ENCODE measurements at places on chromosomes 2 and 18.

DNA sequence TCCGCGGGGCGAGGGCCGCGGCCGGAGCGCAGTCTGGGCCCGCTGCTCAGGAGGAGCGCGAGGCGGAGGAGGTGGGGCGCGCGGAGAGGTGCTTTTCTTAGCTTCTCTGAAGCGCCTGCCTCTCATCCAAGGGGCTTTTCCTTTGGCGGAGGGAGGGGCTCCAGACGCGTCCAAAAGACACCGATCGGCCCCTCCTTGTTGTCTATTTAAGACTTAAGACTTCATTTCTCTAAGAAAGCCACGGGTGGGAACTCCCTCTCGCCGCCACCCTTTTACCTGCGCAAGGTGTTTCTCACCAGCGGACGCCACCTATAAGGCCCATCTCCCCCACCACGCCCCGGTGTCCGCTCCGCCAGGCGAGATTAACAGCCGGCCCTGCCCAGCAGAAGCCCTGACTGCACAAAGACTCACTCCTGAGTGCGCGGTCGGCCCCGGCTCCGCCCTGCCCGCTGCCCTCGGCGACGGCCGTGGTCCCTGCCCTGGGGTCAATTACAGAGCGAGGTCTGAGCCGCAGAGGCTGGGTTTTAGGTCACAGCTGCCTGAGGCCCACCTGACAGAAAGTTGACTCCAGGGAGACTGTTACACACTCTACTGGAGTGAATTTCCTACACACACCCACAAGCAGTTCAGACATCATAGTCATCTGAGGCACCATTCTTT lies at the start of gene DSC2:
DSC2 (minus strand) TSS at position 397 of the 660 bp plus-strand sequence. CDS start 450 bp downstream, outside the sequence.
- DNase-seq, result no peak

GRCh38 chr18:59426855-59427254 lies 67.8 kb upstream of the LMAN1 start:
- DNase-seq, result no peak

DNA sequence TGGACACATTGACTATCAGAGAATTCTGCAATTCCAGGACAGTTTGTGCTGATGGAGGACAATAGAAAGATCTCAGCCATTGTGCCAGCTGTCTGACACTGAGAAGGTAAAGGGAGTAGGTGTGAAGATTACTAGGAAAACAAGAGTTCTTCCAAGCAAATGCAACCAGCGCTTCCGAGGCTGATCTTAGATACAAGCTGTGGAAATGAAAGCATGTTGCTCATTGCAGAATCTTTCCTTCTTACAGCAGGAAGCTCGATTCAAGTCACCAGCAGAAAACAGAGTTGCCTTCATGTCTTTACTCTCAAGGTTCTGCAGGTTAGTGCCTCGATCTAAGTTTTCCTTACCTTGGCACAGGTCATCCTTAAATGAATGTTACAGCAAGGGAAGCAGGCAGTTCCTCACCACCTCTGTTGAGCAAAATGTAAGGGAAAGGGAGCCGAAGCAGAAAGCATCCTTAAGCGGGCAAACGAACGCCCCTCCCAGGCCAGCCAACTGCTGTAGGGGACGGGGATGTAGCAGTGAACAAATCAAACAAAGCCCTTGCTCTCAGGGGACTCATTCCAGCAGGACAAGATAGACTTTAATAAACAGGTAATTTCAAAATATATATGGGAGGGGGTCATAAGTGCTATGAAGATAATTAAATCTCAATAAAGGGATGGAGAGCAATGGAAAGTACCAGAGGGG lies 54.3 kb downstream of the MARCHF4 start:
- DNase-seq, result no peak

DNA sequence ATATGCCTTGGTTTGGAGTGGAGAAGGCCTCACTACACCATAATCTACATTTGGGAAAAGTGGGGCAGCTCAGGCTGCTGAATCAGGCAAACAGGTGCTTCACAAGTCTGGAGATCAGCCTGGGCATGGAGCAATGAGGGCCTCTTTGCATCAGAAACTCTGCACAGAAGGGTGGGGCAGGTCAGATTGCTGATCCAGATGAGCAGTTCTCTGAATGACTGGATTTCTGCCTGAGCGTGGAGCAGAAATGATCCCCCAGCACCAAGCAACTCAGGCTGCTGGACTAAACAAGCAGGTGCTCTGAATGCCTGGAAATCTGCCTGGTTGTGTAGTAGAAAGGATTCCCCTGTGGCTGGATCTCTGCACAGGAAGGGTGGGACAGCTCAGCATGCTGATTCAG lies 605.3 kb upstream of the ZNF804A start:
- DNase-seq, result no peak

- DNase-seq, result no peak
Observed at GRCh38 chr18:41745166-41746049, 209.6 kb upstream of the PIK3C3 start.
